ENCODE measurements at places on chromosomes 5 and 9.
A peak's percentile ranks its signal among the peaks of the same experiment; 100 is the strongest.

GRCh38 chr9:134377976-134378375, 51.7 kb downstream of the RXRA start:
- no peak for DNase-seq

DNA sequence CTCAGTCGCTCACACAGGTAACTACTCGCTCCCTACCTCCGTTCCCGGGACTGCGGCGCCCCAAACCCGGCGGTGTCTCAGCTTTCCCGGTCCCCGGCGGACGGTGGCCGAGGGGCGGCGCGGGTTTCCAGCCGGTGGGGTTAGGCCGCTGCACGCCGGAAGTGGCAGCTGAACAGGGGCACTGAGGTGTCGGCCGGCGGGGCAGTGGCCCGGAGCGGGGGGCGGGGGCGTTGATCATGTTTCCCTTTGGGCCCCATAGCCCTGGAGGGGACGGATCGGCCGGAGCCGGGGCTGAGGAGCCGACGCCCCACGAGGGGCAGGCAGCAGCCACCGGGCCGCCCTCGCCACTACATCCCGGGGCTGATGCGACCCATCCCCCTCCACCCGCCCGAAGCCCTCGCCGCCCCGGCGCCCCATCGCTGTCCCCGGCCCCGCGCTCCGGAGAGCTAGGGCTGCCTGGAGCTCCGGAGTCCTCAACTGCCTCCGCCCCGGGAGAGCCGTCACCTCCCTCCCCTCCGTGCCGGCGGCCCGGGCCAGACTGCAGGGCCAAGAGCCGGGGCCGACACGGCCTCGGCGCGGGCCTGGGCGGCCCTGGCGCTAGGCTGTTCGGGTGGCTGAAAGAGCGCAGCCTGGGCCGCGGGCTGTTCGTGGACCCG, at the start of gene DCAF10:
DCAF10 (plus strand) TSS at position 167 of the 656 bp plus-strand sequence; CDS start at position 237, 70 bp downstream.
- DNase-seq, result peak; percentile 83

DNA sequence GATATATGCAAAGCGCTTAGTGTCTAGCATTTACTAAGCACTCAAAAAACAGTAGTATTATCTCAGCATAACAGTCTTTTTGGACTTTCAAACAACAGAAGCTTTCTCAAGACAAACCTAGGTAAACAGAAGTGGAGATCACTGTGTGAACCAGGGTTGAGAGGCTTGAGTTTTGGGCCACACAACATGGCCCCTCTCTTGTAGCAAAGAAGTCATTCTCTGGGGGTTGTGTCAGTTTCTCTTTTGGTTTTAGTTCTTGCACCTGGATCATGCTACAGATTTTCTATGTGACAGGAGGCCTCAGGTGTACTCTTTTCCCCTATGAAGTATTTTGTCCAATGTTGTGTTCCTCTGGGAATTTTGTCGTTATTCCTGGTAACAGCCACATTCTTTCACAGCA, 30.0 kb downstream of the INSYN2B start:
- DNase-seq, result no peak

DNA sequence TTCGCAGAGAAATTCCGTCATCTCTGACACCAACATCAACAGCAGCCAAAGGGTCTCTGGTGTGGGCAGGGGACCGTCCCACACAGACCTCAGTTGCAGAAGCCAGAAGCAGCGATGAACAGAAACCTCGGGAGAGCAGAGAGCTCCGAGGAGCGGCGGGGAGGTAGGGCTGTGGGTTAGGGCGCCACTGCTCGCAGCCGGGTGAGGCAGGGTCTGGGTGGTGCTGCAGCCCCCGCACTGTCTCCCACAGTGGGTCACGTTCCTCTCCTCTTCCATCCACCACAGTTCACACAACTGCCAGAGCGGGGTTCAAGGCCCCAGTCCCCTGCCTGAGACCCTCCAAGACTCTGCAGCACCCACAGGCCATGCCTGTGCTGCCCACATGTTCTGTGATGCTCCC, 99.9 kb downstream of the OLFM1 start:
- no peak for DNase-seq

GRCh38 chr9:15576350-15577050, 23.7 kb downstream of the CCDC171 start:
- no peak for DNase-seq

GRCh38 chr9:133538851-133539833, 4.6 kb downstream of the ADAMTSL2 start:
- DNase-seq, result no peak

Data from activated gamma-delta T cell (primary cell).